ENCODE measurements at places on chromosomes 5 and 9.
A peak's percentile ranks its signal among the peaks of the same experiment; 100 is the strongest.

GRCh38 chr5:79237740-79238560 lies 2.0 kb downstream of the JMY start:
- DNase-seq = no peak

GRCh38 chr9:117555964-117556629 lies 141.2 kb upstream of the ASTN2 start:
- DNase-seq = no peak

- no peak for DNase-seq
These were observed at the start of gene PRRT1B for GRCh38 chr9:131545003-131545785. Gene PRRT1B, plus strand, starts transcription at chr9:131545523. Its CDS starts 93 bp downstream, at chr9:131545616.

- no peak for DNase-seq
These were observed 13.5 kb upstream of the B4GALT1 start for GRCh38 chr9:33180526-33181184.

DNA sequence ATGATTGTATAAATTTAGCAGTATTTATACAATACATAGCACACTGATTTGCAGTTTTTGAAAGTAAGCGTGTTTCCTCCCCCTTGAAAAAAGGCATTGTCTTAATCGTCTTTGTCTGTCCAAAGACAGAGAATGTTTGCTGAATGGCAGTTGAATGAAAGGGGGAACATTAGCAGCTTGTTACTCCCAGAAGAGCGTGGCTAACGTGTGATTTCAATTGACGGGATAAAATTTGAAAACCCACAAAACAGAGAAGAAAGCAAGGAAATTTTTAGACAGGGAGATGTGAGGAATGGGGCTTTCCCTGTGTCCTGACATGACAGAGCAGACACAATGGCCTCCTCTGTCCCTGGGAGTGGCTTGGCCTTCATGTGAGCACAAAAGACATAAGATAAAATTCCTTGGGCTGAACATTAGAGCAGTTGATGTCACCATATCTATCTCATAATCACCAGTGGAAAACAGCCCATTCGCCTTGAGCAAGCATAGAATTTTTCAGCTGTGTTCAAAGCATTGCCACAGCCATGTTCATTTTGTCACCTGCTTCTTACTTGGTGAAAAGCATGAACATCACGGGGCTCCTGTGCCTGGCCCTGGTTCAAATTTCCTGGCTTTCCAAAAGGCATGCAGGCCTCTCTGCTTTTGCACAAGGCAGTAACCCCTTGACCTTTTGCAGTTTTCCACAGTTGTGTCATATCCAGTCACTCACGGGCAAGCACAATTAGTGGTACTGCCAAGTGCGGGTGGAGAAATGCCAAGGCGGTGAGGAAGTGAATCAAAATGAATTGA lies 126.9 kb downstream of the TLE1 start:
- peak; percentile 41 for DNase-seq

- no peak for DNase-seq
These were observed 94.2 kb downstream of the WNK2 start for GRCh38 chr9:93278144-93278543.

DNA sequence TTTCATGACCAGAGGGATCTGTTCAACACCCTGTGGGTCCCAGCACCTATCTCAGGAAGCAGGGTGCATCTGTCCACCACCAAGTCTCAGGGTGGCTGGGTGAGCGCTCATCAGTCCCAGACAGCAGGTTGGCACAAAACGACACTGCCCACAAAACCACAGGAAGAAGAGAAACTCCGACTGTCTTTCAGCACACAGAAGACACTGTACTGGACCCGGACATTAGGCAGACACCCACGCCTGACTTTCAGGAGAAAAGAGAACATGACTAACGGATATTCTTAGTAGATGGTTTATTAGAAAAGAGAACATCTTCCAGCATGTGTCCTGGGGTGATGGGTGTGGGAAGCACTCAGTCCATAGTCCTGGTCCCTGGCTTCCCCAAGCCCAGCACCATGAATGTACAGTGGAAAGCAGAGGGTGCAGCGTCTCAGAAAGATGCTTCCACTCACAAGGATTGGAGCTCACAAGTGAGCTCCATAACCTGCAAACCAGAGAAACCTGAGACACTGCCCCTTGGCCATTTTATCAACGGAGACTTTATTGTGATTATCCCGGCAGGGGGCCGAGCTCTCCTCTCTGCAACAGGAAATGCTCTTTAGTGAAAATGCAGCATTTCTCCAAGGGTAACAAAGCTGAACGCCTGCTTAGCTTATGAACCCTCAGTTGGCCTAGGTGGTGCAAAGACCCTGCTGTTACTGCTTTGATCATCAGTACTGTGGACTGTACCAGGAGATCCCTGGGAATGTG lies 35.8 kb upstream of the LCP2 start:
- no peak for DNase-seq

- no peak for DNase-seq
These were observed 26.2 kb downstream of the RAD23B start for GRCh38 chr9:107309271-107309670.

DNA sequence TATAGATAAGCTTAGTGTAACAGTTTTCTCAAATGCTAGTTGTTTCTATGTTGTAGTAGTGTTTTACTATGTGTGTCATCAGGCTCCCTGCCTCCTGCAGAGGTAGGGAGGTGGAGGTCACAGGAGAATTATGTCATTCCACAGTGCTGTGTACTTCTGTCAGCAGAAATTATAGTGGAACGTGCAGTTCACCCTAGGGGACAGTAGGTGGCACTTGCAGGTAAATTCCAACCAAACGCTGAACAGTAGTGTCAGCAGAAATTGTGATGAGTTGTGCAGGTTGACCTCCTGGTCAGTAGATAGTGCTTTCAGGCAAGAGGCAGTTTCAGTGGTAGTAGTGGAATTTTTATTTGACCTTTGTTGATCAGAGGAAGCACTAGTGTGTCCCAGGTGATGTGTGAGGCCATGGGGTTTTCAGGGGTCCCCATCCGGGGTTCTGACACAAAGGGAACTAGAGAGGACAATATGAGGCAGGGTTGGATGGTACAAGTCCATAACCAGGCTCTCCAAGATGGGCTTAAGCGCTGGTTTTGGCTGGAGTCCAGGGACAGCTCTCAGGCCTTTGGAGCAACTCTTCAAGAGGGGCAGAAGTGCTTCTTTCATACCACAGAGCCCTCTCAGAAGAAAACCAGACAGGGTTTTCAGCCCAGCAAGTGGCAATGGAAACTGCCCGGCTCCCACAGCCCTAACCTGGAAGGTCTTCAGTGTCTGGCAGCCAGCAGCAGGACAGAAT lies 402.9 kb downstream of the CYLC2 start:
- DNase-seq = no peak

DNA sequence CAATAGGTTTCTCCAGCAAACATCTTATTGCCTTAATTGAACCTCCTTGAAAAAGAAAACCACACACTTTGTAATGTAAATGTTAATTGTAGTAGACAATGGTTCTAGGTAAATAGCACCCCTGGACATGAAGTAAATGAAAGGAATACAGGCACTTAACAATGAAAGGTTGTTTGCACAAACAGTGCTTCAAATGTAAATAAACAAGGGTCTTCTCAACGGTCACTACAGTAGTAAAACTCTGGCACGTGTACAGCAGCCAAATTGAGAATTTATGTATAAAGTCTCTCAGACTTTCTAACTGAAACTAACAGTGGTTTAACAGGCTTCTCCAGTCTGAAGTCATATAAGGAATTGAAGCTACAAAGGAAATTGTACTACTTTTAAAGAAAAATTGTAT lies 218.3 kb downstream of the MEF2C start:
- no peak for DNase-seq

DNA sequence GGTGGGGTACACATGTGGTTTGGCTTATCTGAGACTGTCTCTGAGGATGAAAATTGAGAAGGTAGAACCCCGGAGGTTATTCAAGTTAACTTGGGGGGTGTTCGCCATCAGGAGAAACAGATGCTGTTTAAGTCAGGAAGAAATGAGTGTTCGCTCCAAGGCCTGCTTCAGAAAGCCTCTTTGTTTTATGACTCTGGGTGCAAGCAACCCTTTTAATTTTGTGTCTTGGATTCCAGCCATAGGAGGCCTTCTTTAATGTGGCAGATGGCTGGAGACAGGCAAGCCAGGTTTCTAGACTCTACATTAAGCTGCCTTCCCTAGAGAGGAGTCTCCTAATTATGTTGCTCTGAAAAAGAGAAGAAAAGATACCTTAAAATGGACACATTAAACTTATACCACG lies 4.2 kb upstream of the SMAD5 start:
- DNase-seq = no peak

DNA sequence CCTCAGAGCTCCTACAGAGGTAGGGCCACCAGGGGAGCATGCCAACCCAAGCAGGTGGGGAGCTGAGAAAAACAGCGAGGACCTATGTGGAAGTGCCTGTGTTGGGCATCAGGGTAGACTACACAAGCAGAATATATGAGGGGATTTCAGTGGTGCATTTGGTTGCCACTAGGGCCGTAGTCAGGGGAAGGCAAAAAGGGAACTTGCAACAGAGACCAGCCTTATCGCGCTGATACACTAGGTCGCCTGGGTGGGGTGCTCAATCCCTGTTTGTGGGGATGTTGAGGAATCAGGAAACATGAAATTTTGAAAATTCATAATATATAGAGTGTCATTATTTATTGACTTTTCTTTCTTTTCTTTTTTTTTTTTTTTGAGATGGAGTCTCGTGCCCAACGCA lies 370.9 kb upstream of the PRR16 start:
- DNase-seq = no peak

GRCh38 chr5:43643750-43644149 lies 40.8 kb downstream of the NNT start:
- no peak for DNase-seq

DNA sequence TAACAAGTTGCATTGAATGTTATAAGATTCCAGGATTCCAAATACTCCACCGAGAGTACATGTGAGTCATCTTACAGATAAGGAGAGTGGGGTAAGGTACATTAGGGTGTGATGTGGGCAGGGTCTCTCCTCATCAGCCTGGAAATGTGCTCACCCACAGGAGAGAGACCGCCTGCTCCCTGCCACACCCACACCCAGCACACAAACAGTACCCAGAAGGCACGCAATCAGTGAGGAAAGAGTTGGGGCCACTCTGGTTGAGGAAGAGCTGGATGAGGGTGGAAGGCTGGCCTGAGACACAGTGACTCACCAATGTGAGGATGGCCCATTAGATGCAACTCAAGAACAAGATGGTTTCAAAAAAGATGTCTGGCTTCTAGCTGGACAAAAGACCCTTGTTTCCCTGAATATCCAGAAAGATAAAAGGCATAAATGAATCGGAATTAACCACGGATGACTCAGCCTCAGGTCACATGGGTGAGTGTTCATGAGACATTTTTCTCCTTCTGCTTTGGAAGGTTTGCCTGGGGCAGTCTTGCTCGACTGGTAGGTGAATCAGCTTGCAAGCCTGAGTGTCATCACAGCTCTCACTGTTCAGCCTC lies 51.1 kb upstream of the LHFPL2 start:
- peak; percentile 74 for DNase-seq

DNA sequence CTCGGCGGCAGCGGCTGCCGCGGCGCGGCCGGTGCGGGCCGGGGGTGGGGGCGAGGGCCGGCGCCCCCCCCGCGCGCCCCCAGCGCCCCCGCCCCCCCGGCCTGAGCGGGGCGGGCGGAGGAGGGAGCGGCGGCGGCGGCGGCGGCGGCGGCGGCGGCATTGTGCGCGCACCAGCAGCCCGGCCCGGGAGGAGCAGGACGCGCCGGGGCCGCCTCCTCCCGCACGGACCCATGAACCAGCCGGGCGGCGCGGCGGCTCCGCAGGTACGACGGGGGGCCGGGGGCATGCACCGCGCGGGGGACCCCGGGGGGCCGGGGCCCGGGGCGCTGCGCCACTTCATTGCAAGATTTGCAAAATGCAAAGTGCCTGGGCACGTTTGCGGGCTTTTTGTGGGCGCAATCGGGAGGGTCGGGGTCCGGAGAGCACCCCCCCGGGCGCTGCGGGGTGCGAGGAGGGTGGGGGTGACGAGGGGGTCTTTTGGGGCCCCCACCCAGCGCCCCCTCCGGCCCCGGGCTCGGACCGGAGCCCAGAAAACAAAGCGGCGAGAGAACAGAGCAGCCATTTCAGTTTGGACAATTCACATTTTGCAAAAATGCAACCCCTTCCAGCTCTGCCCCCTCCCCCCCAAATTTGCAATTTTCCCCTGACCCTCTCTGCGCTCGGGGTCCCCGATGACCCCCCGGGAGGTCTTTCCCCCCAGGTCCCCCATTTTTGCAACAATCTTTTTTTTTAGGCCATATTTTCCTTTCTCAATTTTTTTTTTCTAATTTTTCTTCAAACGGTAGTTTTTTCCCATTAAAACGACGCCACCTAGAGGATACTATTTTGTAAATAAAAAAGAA lies at the start of gene ZNF618:
Gene ZNF618 (plus strand): TSS at position 159 of the 842 bp plus-strand sequence. CDS start 72 bp downstream, at position 231.
- no peak for DNase-seq

- DNase-seq = no peak
These were observed 69.3 kb downstream of the TRIM36 start for GRCh38 chr5:115100319-115100955.

DNA sequence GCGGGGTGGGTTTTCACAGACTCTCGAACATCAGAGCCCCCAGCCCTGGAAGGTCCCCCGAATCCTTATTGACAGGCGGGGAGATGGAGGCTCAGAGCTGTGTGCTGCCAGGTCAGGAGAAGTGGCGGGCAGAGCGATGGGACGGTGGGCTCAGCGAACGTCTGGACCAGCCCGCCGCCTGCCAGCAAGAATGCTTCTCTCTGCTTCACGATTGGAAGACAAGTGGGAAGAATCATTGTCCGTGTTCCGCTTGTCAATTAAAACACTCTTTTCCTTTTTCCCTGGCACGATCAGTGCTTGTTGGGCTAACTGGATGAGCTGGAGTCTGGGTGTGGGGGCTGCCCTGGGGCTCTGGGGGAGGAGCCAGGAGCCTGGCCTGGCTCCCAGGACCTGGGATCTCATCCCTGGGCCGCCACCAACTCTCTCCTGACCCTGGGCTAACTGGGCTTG lies 1.6 kb downstream of the COL5A1 start:
- no peak for DNase-seq

DNA sequence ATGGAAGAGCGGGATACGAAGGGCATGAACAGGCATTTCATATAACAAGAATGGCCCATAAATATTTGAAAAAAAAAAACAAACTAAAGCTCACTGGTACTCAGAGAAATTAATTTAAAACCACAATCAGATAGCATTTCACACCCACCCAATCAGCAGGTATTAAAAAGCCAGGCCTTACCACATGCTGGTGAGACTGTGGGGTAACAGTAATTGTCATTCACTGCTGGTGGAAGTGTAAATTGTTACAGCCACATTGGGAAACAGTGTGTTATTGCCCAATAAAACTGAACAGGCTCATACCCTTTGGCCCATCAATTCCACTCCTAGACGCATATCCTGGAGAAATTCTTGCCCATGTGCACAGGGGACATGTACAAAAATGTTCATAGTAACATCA lies 66.0 kb downstream of the PLAC8L1 start:
- DNase-seq = no peak

DNA sequence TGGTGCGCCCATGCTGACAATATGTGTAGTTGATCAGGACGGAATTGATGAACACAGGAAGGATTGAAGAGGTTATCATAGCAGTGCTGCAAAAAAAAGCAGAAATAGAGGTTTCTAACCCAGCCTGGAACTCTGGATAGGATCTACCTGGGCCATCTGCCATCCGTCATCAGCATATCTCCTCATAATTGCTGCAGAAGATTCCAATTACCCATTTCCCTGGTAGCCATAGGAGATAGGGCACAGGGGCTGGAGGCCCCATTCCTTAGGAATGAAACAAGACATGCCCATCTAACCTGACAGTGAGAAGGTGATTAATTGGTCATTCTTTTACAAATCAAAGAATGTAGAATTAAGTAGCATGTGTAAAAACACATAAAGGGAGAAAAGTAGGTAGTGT lies 60.3 kb upstream of the TRIM32 start:
- no peak for DNase-seq
